ENCODE measurements at places on chromosomes 5 and 9. TPM values are rescaled to one million over a fixed set of nuclear protein-coding genes. Genes with fewer than 3 reads are reported as not detected.

DNA sequence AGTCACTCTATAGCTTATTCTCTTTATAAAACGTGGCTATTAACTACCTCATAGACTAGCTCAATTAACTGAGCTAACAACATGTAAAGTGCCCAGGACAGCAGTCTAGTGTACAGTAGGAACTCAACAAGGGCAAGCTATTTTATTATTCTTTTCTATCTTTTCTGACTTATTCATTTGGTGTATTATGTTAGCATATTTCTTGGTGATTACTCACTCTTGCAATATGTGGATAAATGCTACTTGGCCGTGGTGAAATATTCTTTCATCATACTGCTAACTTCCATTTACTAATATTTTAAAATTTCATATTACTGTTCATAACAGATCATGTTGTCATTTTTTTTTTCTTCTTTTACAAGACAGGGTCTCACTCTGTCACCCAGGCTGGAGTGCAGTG, 4.9 kb downstream of the SLC25A51 start:
- H3K27me3 ChIP-seq = no peaks in the 10 kb centered on the region
- H3K36me3 ChIP-seq = peaks cover 22% of the 10 kb centered on the region
- no peak for DNase-seq
- no peak overlapping the region for H3K4me3 ChIP-seq
- H3K27ac ChIP-seq = no peak overlapping the region

GRCh38 chr5:145965804-145966203, 29.4 kb downstream of the SH3RF2 start:
- no peaks in the 10 kb centered on the region for H3K27me3 ChIP-seq
- DNase-seq = no peak
- H3K27ac ChIP-seq = no peak overlapping the region
- H3K4me1 ChIP-seq = no peaks in the 10 kb centered on the region
- no peaks in the 10 kb centered on the region for H3K36me3 ChIP-seq

GRCh38 chr5:77718934-77719610, 57.1 kb downstream of the TBCA start:
- H3K27me3 ChIP-seq = no peaks in the 10 kb centered on the region
- DNase-seq = no peak
- H3K4me3 ChIP-seq = no peak overlapping the region
- no peak overlapping the region for H3K27ac ChIP-seq

DNA sequence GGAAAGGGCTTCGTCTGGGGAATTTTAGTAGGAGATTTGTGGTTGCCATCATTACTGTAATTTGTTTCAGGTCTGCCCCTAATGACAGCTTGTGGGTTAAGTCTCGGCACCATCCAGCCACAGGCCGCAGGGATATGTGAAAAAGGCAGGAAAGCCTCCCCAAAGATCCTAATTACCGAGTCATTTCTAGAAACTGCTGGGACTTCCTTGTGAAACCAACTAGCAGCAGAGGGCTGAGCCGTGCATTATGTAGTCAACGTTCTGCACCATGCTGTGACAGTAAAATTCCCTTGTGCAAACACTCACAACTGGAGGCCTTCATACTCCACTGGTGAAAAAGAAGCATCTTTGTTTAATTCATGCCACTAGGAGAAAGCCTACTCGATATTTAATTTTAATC, 230.3 kb downstream of the MPDZ start:
- H3K4me1 ChIP-seq = no peaks in the 10 kb centered on the region
- no peak for DNase-seq
- no peaks in the 10 kb centered on the region for H3K36me3 ChIP-seq
- no peak overlapping the region for H3K4me3 ChIP-seq

- no peak overlapping the region for H3K4me3 ChIP-seq
- no peaks in the 10 kb centered on the region for H3K4me1 ChIP-seq
- DNase-seq = no peak
Measured at GRCh38 chr5:102312586-102313370, 16.7 kb upstream of the SLCO4C1 start.

PCA3 gene
- total RNA-seq = not detected

MSX2 gene
- total RNA-seq = not detected

WDR55 gene
- total RNA-seq = 40.7 TPM

BTNL3 gene
- not detected for total RNA-seq

PLEKHG4B gene
- total RNA-seq = not detected

SPINK7 gene
- total RNA-seq = not detected

MARCOL gene
- total RNA-seq = not detected
